ENCODE measurements at places on chromosomes 4 and X. TPM values are rescaled to one million over a fixed set of nuclear protein-coding genes. Genes with fewer than 3 reads are reported as not detected.

The SH3D19 gene
- 0.47 TPM for total RNA-seq

The MTNR1A gene
- not detected for total RNA-seq

The THAP6 gene
- 13.7 TPM for total RNA-seq

The CFP gene
- 0.89 TPM for total RNA-seq

The RPL34 gene
- total RNA-seq, result 1,612 TPM

DNA sequence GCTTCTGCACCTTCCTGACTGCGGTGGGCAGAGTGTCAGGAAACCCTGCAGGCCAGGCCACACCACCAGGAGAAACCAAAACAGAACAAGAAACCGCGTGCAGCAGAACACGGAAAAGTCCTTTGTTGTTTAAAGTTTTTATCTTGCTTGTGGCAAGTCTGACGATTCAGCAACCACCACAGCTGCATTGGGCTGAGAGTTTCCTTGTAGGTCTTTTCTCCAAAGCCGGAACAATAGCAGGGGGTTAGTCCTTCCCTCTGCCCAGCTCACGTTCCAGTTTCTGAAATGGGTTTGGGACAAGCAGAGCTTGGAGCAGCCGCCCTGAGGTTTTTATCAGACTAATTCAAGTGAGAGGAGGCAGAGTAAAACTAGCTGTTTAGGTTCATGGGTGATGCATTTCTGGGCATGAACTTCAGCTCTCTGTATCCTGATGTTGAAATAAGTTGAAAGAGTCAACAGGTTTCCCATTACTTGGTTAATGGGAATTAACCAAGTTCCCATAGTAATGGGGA, 216.9 kb downstream of the PTTG2 start:
- no peak overlapping the region for H3K4me3 ChIP-seq
- peaks cover 7% of the 10 kb centered on the region for H3K27me3 ChIP-seq
- DNase-seq, result no peak
- H3K27ac ChIP-seq, result no peak overlapping the region

DNA sequence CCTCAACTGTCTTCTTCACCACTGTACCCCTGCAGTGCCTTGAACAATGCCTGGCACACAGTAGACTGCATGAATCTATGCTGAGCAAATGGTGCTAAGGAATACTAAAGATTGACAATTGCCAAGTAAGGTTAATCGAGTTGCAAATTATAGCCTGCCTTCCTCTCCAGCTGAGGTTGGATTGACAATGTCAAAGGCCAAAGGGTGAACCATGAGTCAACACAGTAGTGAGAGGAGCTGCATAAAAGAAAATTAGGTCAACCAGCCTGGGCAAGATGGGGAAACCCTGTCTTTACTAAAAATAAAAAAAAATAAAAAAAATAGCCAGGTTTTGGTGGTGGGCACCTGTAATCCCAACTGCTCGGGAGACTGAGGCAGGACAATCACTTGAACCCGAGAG, 97.1 kb upstream of the BMPR1B start:
- H3K4me1 ChIP-seq, result no peaks in the 10 kb centered on the region
- no peak overlapping the region for H3K4me3 ChIP-seq
- no peak for DNase-seq
- H3K27me3 ChIP-seq, result no peaks in the 10 kb centered on the region

GRCh38 chr4:159191989-159192388, 89.1 kb downstream of the RAPGEF2 start:
- H3K4me1 ChIP-seq, result peaks cover 12% of the 10 kb centered on the region
- no peaks in the 10 kb centered on the region for H3K36me3 ChIP-seq
- no peaks in the 10 kb centered on the region for H3K27me3 ChIP-seq
- DNase-seq, result peak; percentile 73
- H3K27ac ChIP-seq, result no peak overlapping the region
- H3K4me3 ChIP-seq, result no peak overlapping the region

DNA sequence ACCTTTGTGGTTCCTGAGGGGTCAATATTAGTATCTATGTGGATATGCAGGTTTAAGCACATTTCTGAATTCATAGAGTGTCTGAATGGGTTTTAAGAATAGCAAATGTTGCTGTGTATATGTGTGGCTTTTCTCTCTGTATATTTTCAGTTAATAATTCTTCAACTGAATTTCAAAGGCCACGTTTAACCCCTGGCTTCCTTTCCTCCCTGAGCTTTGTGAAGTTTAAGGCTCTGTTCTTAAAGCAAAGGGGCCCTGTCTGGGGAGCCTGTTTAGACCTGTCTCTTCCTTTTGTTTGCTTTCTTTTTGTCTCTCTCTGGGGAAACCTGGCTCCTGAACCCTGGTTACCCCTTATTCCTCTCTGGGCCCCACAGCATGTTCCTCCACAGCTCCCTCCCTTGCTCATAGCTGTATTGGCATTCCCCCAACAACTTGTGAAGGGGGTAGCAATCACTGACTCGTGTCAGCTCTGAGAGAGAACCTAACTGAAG, 139.1 kb downstream of the COL4A6 start:
- H3K4me1 ChIP-seq, result no peaks in the 10 kb centered on the region
- DNase-seq, result no peak
- H3K27me3 ChIP-seq, result no peaks in the 10 kb centered on the region
- no peak overlapping the region for H3K4me3 ChIP-seq
- no peaks in the 10 kb centered on the region for H3K36me3 ChIP-seq

GRCh38 chr4:95507147-95507546, 41.6 kb downstream of the UNC5C start:
- no peak for DNase-seq
- no peaks in the 10 kb centered on the region for H3K4me1 ChIP-seq
- no peak overlapping the region for H3K4me3 ChIP-seq
- H3K27me3 ChIP-seq, result no peaks in the 10 kb centered on the region
- H3K27ac ChIP-seq, result no peak overlapping the region

Measured in K562 (cell line).